ENCODE measurements at places on chromosomes 3 and 15. TPM values are rescaled to one million over a fixed set of nuclear protein-coding genes. Genes with fewer than 3 reads are reported as not detected.

The DLL4 gene
- total RNA-seq, result 0.66 TPM

The WNT5A gene
- 4.4 TPM for total RNA-seq

The SNRPN gene
- total RNA-seq, result 35.1 TPM

The CPN2 gene
- not detected for total RNA-seq

The CD200R1 gene
- not detected for total RNA-seq

The OR5K2 gene
- total RNA-seq, result not detected

The CCDC51 gene
- total RNA-seq, result 24.3 TPM

The KNG1 gene
- total RNA-seq, result not detected

The PLA2G4E gene
- not detected for total RNA-seq

The CD86 gene
- not detected for total RNA-seq

The MRPL3 gene
- 164 TPM for total RNA-seq

The LRRN1 gene
- not detected for total RNA-seq

The FGF12 gene
- total RNA-seq, result 0.22 TPM

The CSTA gene
- 1.1 TPM for total RNA-seq

The PTH1R gene
- total RNA-seq, result 1.00 TPM

The PRKCD gene
- total RNA-seq, result 5.9 TPM

The PDZRN3 gene
- total RNA-seq, result 27.7 TPM

The CNTN6 gene
- not detected for total RNA-seq

The TRH gene
- not detected for total RNA-seq

The TMCO5A gene
- not detected for total RNA-seq

The RTP3 gene
- not detected for total RNA-seq

The HYKK gene
- 4.9 TPM for total RNA-seq

The DLEC1 gene
- 0.12 TPM for total RNA-seq

The SPG21 gene
- total RNA-seq, result 90.6 TPM

The COL8A1 gene
- total RNA-seq, result 62.4 TPM

The ZPLD1 gene
- 0.62 TPM for total RNA-seq

The AMT gene
- 0.66 TPM for total RNA-seq

The ETV5 gene
- 59.5 TPM for total RNA-seq
